ENCODE measurements at places on chromosomes 1 and 21.

DNA sequence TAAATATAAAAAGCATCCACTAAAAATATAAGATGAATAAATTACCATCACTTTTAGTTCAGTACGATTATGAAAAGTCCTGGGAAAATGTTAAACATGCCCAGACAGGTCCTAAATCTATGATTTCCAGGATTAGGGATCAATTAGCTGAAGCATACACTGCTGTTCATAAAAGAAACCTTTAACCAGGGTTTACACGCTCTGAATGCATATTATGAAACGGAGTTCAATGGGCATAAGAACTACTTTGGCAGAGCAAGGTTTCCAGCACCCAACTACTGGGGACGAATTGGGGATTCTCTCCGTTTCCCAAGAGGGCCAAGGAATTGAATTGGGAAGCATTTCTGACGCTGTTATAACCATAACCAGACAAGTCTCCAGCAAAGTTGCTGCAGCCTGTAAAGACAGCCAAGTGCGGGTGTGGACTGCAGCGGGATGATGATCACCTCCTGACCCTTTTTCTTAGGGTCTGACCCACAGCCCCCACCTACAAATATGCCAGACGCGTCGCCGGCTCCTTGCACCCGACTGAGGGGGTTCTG, 1.6 kb downstream of the SLC30A1 start:
- DNase-seq = no peak

- DNase-seq = no peak
These were observed 6.6 kb upstream of the TP53BP2 start for GRCh38 chr1:223852337-223852736.

DNA sequence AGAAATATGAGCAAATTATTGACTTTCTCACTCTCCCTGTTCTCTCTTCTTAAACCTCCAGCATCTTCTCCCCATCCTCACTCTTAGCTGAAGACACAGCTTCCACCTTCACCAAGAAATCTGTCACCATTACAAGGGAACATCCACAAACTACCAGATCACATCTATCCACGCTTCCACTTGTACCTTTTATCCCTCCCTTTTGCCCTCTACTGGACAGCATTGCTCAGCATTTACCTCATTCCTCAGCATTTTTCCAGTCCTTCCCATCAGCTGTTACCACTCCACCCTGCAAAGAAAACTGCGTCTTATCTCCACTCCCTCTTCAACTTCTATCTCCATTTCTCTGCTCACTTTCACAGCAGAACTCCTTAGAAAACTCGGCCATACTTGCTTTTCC, 42.6 kb downstream of the KCNJ6 start:
- no peak for DNase-seq

- peak; percentile 24 for DNase-seq
These were observed 20.6 kb upstream of the BCAR3 start for GRCh38 chr1:93702111-93702827.

GRCh38 chr1:154808909-154809262, 61.2 kb downstream of the KCNN3 start:
- no peak for DNase-seq
